NCI-H748 treated with DMSO at 0.1 percent for 48 hours (cell line): ENCODE measurements at places on chromosomes 11 and 22.

GRCh38 chr11:33957304-33957917 is 65.5 kb upstream of the LMO2 start:
- no peak for DNase-seq

GRCh38 chr11:18265949-18266348 is at the start of gene SAA1:
Gene SAA1 (plus strand): TSS chr11:18266264. CDS start chr11:18266888, 624 bp downstream.
- no peak for DNase-seq

GRCh38 chr11:45266676-45267020 is 19.5 kb downstream of the SYT13 start:
- no peak for DNase-seq

DNA sequence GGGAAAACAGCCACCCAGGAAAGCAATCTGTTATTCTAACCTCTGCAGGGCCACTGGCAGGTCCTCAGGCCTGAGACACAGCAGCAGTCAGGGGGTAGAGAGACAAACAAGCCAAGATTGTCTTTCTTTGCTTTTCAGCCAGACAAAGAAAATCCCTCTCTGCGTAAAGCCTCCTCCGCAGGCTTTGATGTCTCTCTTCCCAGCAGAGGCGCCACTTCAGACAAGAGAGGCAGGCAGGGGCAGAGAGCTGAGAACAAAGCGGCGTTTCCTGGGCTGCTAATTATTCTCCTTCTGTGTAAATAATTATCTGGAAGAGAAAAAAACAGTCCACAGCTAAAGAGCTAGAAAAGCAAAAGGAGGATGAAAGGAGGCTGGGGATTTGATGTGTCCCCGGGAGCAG is 102.7 kb upstream of the SEZ6L start:
- DNase-seq: peak; percentile 86

DNA sequence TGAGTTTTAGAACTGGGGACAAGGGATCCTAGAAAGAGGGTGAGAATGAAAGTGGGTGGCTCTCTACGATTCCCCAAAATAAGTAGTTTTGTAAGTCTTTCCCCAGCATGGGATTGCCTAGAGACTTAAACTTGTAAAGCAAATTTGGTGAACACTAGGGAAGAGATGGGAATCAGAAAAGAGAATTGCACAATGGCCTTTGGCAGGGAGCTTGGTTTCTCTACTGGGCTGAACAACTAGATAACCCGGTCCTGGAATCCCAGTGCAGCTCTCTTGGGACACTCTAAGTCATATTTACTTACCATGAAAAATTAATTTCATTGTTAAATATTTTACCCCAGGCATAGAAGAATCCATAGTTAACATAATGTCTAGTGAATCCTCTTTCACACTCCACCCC is 16.5 kb upstream of the USP18 start:
- DNase-seq: no peak

DNA sequence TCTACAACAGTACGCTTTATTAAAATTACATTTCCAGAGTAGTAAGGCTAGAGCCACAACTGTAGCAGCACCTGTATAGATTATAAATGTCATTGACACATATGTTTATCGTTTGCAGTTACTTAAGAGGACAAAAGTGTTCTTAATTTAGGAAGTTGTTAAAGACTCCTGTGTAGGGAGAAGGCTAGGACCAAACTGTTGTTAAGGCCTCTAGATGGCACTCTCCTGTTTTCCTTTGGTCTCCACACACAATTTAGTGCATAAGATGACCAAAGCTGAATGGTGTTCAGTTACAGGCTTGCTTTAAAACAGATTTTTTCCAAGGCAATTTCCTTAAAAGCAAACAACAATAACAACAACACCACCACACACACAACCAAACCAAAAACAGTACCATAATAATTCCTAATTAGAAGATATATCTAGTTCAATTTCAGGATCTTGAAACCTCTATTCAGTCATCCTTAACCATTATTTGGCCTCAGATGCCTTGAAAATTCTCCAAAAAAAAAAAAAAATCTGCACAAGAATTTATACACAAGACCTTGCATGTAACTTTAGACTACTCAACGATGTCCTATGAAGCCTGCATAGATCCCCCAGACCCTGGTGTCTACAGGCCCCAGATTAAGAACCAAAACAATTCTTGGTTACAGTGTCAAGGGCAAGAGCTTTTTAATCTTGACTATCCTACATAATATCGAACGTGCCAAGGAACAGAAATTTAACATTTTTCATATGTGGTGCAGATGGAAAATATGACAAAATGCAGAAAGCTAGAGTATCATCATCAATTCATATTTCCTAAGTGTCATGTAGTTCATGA is 42.6 kb upstream of the APOA1 start:
- DNase-seq: peak; percentile 9

DNA sequence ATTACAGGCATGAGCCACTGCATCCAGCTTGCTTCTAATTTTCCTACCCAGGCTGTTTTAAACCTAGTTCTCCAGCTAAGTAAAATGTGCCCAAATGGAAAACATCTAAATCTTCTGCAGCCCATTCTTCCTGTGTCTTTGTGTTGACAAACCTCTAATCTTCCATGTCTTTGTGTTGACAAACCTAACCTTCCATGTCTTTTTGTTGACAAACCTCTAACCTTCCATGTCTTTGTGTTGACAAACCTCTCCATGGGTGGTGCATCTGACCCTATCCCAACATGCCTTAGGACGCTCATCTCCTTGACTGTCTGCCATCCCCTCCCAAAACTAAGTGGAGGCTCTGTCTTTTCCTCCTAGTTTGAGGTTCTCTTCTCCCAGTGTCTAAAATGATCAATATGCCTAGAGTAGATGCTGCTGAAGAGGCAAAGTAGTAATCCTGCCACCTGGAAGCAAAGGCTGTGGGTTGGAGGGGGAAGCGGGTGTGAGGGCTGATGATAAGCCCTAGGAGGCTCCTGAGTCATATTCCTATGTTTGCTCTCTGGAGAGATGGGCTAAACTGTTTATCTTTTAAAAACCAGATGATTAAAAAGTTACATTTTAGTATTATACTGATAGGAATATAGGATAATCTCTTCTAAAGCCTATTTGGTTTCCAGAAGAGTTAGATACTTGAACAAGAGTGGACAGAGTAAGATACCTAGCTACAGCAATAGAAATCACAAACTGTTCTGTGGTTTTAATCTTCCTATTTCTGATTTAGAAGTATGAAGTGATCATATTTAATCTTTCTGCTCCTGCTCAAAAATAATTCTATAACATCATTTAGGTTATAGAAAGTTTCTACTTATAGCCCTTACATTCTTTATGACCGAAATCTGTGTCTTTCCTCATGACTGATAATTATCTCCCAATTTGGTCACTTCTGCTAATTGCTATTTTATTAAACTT is 7.9 kb downstream of the FEN1 start:
- DNase-seq: no peak

DNA sequence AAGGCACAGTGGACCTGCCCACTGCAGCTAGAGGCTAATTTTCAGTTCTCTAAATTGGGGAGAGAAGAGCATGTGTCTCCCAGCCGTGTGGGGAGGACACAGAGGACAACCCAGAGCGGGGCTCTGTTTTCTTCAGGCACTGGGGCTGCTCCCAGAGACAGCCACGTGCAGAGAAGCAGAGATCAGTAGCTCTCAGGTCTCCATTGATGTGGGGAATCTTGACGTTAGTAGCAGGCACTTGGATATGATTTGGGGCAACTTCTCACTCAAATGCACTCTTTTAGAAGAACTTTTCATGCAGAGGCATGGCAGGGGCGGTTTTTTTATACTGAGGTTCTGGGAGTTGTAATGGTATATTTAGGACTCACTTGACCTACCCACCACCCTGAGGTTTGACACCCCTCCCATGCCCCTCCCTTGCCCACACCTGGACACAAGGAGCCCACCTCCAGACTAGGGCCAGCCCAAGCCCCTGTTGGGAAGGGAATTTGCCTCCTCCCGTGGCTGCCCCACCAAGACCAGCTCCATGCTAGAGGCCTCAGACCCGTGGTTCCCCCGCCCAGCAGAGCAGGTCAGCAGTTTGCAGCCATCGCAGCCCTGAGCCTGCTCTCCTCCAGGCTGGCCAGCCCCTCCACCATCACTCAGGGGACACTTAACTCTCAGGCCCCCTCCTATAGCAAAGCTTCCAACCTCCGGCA is 94.2 kb upstream of the RTL6 start:
- no peak for DNase-seq

- DNase-seq: no peak
Observed at GRCh38 chr22:22579869-22580604, 21.0 kb upstream of the PRAME start.

DNA sequence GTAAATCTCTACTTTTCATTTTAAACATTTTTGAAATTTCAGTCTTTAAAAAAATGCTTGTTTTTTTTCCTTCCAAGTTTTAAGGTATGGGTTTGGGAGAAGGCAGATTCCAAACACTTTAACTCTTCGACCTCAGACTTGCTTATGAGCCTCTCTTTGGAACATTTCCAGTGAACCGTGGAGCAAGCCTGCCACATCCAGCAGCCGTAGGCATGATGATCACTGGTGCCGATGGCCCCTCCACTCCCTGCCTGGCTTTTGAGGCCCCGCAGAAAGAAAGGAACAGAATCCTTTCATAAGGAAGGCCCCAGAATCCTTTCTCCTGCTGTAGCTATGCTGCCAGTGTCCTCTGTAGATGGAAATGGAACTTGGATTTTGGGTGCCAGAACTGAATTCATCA is 50.7 kb downstream of the BMAL1 start:
- no peak for DNase-seq

DNA sequence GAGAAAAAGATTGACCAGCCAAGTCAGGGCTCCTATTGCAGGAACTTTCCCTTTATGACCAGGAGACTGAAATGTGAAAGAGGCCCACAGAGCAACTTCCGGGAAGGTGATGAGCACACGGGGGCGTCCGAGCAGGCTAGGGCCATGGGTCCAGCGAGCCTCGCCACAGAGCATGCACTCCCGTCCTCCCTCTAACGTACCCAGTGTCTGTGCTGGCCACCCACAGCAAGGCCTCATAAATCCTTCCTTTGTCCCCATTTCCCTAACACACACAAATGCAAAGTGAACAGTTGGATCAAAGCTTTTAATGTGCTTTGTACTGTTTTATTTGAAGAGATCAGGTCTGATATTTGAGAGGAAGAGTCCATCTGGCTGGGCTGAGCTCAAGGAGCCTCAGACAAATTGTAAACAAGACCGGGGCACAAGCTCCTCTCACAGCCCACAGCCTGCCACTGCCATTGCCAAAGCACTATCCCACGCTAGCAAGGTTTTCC is 44.3 kb downstream of the BLID start:
- no peak for DNase-seq

- no peak for DNase-seq
Observed at GRCh38 chr22:22745225-22746060, 101.0 kb downstream of the GGTLC2 start.

- DNase-seq: no peak
Observed at GRCh38 chr11:80007616-80008015, 566.8 kb upstream of the TENM4 start.

DNA sequence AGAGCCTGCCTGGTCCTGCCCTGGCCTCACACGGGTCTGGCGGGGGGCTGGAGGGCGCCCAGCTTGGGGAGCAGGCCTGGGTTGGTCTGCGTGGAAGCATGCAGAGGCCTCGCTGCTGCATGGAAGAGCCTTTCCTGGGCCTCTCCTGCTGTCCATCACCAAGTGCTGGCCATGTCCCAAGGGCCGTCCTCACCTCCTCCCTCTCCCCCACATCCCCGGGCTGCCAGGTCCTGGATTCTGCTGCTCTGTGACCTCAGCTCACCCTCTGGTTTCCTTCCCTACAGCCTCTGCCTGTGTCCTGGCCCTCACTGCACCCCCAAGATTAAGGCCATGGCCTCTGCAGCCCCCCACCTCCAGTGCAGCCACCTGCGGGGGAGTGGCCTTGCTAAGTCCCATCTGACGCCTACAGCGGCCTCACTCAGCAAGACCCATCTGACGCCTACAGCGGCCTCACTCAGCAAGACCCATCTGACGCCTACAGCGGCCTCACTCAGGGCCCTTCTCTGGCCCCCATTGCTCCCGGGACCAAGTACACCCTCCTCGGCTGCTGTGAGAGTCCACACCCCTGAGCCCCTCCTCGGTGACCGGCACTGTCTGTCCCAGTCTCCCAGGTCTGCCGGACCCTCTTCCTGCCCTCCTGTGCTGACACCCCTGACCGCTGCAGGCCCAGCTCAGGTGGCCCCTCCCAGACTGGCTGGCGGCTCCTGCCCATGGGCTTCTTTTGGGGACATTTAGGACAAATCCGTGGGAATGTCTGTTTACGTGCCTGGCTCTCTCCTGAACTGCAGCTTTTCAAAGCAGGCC is 119.5 kb upstream of the B3GAT1 start:
- DNase-seq: no peak

DNA sequence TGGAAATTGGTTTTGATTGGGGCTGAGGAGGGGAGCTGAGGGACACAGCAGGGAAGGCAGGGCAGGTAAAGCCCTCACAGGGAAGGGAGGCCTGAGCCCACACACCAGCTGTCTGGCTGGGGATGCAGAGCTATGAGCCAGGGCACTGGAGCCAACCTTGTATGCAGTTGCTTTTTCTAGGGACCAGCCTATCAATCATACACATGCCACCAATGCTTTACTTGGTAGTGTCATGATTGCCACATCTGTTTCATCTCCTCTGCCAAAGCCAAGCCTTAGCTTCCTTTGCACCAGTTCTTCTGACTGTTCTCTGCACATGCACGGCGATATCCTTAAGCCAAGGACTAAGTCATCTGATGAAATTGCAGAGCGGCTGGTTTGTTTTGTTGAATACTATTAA is 207.1 kb upstream of the PLET1 start:
- DNase-seq: no peak

GRCh38 chr22:29112121-29112520 is 39.3 kb downstream of the KREMEN1 start:
- no peak for DNase-seq

DNA sequence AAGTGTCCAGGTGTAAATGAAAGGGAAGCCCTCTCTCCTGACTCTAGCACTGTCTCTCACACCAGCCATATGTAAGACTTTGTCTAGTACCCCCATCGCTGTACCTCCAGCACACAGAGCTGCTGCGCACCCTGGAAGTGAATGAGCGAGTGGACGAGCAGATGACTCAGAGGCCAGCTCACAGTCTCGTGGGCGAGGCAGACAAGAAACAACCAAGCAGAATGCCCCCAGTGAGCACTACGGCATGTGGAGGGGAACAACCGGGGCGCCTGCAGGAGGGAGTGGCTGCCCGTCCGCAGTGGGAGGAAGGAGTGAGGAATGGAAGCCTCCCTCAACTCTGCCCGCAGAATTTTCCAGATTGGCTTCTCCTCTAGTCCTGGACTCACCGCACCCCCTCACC is 46.4 kb downstream of the MCM5 start:
- no peak for DNase-seq
